ENCODE measurements at places on chromosomes 3 and 15.
A peak's percentile ranks its signal among the peaks of the same experiment; 100 is the strongest.

GRCh38 chr15:27642981-27643380, 456.1 kb downstream of the OCA2 start:
- no peak for DNase-seq

DNA sequence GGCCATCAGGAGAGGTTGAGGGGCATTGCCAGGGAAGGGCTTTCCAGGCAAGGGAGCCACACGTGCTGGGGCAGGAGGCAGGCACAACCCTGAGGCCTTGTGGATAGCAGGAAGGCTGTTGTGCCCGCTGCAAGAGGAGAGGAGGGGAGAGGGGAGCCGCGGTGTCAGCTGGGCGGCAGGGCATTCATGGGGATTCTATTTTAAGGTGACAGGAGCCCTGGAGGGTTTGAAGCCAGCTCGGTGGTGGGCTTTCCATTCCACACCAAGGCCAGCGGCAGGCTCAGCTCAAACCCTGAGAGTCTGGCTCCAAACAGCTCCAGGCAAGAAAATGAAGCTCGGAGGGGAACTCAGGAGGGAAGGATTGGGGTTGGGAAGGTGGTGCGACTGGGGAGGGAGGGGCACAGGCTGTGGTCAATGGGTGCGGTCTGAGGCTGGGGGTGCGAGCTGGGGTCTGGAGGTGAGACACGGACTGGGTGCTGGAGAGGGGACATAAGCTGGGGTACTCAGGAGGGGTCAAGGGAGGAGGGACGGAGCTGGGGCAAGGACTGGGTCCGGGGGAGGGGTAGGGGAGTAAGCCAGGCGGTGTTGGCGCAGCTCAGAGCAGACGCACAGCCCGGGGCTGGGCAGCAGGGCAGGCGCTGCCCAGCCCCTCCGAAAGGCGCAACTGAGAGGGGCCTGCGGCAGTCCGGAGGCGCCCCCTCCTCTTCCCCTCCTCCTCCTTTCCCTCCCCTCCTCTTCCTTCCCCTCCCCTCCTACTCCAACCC, 43.4 kb downstream of the TPRA1 start:
- no peak for DNase-seq

DNA sequence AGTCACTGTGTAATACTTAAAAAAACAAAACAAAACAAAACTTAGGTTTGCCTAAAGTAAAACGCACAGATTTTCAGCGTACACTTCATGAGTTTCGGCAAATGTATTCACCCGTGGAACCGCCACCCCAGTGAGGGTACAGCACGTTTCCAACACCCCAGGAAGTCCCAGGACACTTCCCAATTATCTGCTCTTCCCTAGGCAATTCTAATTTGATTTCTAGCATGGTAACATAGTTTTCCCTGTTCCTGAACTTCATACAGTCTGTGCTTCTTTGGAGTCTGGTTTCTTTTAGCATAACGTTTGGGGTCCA, 497 bp upstream of the CLASP2 start:
- DNase-seq, result no peak

GRCh38 chr15:68979816-68980215, 34.7 kb upstream of the NOX5 start:
- DNase-seq, result no peak

- DNase-seq, result no peak
These were observed 58.8 kb downstream of the SLCO3A1 start for GRCh38 chr15:91912336-91912735.

GRCh38 chr3:174438501-174439145, 420.5 kb upstream of the NAALADL2 start:
- DNase-seq, result peak; percentile 15

GRCh38 chr3:71896751-71897150, 111.8 kb upstream of the PROK2 start:
- no peak for DNase-seq

DNA sequence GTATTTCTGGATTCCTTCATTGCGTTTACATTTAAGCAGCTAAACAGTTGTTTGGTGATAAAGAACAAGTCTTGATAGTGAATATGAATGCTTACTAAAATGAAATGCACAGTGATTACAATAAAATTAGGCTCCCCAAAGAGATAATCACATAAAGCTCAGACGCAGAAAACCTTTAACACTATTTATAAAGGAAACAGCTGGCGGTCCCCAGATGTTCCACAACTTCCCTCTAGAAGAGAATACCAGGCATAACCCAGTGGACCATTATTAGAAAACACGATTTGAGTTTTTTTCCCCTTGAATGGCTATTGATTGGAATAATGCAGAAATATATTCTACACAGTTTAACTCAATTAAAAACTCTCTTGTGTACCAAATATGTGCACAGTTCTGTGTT, 573.2 kb downstream of the DIPK2A start:
- no peak for DNase-seq

- DNase-seq, result no peak
These were observed 11.6 kb upstream of the EPHB3 start for GRCh38 chr3:184549796-184550577.

GRCh38 chr15:87118435-87118834, 1038.8 kb downstream of the AGBL1 start:
- no peak for DNase-seq

DNA sequence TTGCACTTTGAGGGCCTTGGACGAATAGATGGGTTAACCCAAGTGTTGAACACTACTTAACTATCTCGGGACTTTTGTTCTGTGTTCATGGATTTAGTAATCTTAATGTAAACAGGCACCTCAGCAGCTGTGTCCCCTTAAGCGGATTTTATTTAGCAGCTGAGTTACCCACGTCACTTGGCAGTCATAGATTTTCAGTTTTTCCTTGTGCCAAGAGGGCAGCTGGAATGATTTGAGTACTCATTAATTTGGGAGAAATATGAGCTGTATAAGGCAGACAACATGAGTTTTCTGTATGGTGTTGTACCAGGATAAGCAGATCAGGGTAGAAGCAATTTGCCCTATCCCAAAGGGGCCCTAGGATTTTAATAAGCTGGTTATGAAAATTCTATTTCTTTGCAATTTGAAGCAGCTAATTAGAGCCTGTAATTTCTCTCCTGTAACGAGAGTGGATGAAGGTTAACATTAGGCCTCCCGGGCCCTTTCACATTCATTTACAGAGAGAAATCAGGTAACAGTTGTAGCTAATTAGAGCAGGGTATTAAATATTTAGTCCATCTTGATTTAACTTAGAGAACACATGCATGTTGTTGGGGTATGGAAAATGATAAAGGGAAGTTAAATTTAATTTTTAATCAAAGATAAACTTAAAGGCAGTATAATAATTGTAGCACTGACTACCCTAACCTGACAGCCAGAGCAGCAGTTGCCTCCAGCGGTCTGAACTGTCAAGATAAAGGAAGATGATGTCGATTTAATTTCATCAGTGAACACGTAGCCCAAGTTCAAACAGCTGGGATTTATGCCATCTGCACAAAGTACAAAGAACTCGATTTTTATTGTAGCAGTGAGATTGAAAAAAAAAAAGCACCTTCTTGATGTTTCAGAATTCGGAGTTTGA, 194.5 kb downstream of the LRTM1 start:
- DNase-seq, result no peak

DNA sequence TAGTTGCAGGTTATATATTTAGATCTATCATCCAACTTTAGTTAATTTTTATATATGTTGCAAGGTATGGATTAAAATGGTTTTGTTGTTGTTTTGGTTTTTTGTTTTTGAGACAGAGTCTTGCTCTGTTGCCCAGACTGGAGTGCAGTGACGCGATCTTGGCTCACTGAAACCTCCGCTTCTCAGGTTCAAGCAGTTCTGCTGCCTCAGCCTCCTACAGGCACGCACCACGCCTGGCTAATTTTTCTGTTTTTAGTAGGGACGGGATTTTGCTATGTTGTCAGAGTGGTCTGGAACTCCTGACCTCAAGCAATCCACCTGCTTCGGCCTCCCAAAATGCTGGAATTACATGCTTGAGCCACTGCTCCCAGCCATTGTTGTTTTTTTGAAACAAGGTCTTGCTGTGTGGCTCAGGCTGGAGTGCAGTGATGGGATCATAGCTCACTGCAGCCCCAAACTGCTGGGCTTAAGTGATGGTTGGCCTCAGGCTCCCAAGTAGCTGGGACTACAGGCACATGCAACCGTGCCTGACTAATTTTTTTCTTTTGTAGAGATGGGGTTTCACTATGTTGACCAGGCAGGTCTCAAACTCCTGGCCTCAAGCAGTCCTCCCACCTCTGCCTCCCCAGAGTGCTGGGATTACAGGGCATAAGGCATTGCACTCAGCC, 92.0 kb downstream of the ZNF609 start:
- peak; percentile 16 for DNase-seq

- DNase-seq, result no peak
These were observed 174.1 kb upstream of the MCTP2 start for GRCh38 chr15:94057305-94057704.

- no peak for DNase-seq
These were observed 18.7 kb upstream of the EOGT start for GRCh38 chr3:69032142-69032541.

DNA sequence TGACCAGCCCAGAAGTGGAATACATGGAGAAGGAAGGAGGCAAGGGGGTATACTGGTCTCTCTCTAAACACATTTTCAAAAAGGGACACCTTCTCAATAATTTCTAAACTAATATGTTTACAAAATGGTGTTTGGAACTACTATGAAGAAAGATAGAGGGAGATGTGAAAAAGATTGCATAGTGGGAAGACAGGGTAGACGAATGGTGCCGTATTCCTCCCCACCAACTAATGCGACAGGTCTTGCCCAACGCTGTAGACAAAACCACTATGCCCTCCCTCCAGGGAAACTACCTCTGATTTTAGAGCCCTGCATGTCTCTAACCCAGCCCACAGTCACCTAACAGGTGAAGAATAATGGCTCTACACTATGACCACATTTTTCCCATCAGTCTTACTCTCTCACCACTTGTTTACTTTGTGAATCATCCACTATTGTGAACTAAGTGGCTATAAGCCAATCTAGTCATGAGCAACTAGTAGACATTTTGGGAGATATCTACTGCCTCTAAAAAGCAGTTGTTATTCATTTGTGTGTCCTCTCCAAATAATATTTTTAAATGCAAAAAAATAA, 108.2 kb upstream of the UBE2E2 start:
- no peak for DNase-seq

- no peak for DNase-seq
These were observed 443.2 kb upstream of the FRG2C start for GRCh38 chr3:75220932-75221331.

- no peak for DNase-seq
These were observed 48.8 kb downstream of the UACA start for GRCh38 chr15:70714565-70714964.

GRCh38 chr15:76517910-76518309, 181.3 kb downstream of the ISL2 start:
- DNase-seq, result no peak

DNA sequence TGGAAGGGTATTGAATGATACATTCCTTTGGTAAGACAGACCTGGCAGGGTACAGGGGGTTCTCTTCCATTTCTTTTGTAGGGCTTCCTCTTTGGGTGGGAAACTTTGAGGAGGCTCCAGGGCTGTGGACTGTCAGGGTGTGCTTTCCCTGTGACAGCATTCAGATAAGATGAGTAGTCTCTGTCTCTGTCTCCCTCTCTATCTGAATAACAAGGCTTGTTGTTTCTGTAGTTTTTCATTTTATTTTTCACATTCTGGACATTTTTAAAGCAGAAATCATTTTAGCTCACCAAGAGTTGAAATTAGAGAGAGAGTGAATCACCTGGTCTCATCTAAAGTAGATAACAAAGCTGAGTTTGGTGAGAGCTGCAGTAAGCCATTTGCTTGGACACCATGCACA, 100.8 kb upstream of the TPM1 start:
- DNase-seq, result no peak

DNA sequence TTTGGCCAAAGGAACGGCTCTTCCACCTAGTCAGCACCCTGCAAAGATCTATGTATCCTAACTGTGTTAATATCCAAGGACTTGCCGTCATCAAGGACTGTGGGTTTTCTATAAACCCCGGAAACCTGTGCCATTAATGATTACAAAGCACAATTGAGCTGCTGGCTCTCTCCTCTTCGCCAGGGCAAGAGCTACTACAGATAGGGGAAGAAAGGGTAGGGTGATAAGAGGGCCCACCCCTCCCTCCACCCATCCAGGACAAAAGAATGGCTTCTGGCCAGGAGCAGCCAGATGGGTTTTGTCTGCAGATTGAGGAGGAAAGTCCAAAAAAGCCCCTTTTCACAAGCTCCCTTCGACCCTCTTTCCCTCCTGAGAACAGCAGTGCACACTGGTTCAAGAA, 9.9 kb downstream of the RFT1 start:
- no peak for DNase-seq

DNA sequence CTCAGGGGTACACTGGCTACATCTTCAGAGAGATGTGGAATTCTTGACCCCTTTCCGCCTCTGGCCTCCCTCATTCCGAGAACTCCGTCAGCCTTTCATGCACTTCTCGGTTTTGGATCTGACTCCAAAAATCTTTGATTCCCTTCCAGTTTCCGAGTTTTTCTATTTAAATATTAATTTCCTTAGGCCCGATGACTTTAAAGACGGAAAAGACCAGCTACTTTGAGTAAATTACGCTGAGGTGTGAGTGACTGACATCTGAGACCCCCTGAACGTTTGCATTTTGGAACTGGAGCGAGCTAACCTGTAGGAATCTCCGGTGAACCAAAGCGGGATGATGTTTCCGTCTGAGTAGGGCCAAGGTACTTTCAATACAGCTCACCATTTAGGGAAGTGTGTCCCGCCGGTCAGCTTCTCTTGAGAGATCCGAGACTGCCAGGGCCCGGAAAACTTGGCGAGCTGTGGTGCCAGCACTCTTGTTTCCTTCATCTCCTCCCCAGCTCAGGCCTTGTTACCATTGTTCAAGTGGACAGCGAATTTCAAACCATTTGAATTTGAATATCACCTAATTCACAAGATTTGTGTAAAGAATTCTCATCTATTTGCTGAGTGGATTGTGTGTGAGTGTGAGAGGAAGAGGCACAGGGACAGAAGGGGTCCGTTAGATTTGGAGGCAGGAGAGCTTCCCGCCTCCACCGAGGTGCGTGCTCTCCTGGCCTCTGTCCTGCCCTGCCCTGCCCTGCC, 5.4 kb downstream of the SOX14 start:
- peak; percentile 19 for DNase-seq

DNA sequence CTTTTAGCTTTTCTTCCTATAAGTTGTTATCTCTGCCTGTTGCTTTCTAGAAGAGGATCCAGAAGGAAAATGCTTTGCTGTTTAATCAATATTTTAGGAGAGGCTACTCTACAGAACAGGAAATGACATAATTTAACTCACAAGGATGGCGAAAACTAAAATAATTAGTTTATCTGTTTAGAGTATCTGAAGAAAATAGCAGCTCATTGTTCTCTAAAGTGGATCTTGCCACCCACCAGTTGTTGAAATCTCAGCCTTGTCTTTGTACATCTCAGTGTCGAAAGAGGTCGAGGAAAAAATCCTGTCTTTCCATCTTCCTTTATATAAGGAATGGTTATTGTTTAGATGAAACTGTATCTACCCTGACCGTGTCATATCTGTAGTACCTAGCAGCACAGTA, 126.6 kb downstream of the ZNF609 start:
- DNase-seq, result no peak
